ENCODE measurements at places on chromosomes 4 and X.

- DNase-seq = no peak
Observed at GRCh38 chr4:120445186-120445585, 378.5 kb upstream of the MAD2L1 start.

DNA sequence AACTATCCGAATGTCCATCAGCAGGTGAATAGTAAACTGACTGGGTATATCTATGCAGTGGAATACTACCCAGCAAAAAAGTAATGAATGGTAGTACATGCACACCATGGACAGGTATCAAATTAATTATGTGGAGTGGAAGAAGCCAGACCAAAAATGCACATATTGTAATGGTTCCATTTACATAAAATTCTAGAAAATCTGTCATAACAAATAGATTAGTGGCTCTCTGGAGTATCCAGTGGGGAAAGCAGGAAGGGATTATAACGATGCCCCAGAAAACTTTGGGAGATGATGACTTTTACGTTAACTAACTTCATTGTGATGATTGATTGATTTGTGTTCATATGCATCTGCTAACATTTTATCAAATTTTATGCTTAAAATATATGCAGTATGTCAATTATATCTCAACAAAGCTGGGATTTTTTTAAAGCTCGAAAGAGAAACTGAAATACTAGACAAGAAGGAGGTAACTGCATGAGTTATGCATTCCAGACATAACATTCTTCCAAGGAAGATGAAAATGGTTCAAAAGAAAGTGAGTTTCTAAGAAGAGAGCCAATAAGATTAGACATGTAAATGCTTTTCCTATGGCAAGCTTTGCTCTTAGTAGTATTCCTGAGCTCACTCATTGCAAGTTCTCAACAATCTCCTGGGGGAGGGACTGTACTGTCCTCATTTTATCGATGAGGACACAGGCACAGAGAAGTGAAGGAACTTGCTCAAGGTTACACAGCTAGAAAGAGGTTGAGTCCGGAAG is 58.6 kb upstream of the MSX1 start:
- DNase-seq = no peak

- DNase-seq = no peak
Observed at GRCh38 chrX:15755091-15755490, 17.0 kb downstream of the CA5B start.

DNA sequence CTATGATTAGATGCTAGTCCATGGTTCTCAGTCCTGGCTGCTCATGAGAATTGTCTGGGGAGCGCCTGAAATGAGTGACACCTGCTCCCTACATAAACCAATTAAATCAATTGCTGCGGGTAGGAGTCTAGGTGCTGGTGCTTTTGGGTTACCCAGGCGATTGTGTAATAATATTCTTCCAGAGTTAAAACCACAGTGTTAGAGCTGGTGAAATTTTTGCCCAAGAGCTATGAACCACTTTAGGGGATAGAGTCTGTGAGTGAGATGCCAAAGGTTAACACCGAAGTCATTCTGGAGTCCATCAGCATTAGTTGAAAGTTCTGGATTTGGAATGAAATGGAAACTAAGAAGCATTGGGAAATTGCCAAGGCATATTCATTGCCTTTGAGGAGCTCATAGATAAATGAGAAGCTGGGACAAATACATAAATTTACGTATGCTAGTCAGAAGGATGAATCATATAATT is 15.3 kb downstream of the PDK3 start:
- DNase-seq = no peak

DNA sequence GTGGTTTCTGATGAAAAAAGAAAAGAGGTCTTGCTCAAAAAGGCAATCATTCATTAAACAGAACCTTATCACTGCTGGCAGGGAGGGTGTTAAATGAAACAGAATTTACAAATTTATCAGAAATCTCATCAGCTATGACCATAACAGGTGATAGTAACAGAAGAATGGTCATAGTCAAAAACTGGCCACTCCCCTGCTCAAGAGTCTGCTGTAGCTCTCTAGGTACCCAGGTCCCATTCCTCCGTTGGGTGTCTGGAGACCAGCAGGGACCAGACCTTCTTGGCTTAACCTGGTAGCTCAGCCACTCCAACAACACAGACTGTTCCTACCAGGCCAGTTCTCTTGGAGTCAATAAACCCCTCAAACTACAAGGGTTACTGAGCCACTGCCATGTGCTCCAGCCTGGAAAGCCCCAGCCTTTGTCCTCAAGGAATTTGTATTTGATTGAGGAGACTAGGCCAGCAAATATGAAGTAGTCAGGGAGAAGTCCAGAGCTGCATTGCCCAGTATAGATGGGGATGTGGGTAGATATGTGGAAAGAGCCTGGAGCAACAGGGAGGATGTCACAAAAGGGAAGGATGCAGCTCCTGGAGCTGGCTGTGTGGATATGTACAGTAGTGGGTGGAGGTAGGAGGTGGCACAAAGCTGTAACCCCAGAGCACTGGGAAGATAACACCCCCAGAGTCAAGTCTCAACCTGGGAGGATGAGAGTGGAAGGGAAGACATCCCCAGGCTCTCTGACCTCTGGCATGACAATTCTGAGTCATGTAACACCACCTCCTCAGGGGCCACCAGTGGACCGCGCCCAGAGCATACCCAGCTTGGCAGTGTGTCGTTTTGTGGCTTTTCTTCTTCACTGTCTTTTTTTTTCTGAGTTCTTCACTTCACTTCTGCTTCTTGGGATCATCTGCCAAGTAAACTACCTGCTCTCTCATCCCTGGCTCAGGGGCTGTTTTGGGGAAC is 21.9 kb downstream of the RASL11B start:
- DNase-seq = no peak

DNA sequence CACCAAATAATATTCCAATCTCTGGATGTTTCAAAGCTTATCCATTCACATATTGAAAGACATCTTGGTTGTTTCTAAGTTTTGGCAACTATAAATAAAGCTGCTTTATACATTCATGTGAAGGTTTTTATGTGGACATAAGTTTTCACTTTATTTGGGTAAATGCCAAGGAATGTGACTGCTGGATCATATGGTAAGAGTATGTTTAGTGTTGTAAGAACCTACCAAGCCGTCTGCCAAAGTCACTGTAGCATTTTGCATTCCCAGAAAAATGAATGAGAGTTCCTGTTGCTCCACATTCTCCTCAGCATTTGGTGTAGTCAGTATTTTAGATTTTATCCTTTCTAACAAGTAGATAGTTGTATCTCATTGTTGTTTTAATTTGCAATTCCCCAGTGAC is 1047.7 kb downstream of the C4orf33 start:
- no peak for DNase-seq

GRCh38 chr4:152938237-152938947 is 2.3 kb downstream of the FHDC1 start:
- no peak for DNase-seq

DNA sequence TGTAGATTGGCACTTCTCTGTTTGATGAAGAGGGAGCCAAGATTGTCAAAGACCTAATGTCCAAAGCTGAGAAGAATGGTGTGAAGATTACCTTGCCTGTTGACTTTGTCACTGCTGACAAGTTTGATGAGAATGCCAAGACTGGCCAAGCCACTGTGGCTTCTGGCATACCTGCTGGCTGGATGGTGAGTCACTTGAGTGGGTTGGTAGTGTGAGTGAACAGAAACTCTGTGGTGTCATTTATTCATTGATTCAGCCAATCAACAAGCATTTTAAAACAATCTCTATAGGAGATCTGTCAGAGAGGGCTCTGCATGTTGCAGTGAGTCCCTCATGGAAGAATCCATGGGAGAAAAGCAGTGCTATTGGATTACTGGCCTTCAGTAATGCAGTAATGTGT is 16.3 kb downstream of the TAF9B start:
- no peak for DNase-seq

- no peak for DNase-seq
Observed at GRCh38 chr4:169971456-169972015, 54.7 kb downstream of the MFAP3L start.

DNA sequence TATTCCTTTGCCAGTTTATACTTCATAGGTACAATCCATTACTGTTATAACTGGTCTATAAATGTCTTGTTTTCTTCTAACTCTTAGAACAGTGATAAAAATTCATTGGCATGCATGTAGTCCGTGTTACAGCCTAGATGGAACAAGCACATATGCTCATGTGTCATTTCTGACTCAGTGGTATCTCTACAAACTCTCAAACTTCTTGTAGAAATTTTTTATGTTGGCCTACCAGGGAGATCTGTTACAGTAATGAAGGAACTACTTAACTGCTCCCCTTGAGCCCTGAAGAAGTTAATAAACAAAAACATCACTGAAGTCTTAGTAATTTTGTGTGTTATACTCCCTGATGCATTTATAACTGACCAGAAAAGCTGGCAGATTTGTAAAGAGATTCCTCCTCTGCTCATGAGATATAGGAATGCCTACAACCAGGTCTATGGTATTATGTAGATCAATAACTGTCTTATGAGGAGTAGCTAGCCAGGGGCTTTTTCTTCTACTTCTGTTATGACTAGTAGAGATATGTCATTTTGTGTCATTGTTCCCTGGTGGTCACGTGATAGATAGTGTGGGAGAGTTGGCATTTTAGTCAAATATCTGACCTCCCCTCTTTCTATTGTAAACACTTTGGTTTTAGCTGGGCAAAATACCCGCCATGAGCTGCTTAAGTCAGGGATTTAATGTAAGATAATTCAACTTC is 53.7 kb upstream of the FAAH2 start:
- DNase-seq = no peak

DNA sequence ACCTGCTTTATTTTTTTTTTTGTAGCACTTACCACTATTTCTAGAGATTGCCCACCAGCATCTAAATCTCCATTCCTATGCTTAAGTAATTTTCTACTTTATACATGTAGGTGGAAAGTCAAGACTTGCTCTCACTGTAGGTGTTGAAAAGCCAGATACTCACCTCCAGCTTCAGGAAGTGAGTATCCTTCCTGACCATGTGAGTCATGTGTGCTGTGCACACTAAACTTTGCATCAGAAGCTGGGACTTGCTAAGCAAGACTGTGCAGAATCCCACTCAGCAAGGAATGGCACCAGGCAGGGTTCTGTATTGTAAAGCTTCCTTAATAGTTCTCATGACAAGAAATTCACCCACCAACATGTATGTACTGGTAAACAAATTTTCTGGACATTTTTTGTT is 151.8 kb downstream of the POU4F2 start:
- no peak for DNase-seq

- no peak for DNase-seq
Observed at GRCh38 chr4:156568484-156568883, 403.1 kb downstream of the PDGFC start.

- DNase-seq = no peak
Observed at GRCh38 chrX:8848911-8849310, 47.7 kb upstream of the FAM9A start.

- DNase-seq = no peak
Observed at GRCh38 chr4:80086296-80086695, 13.3 kb upstream of the ANTXR2 start.

GRCh38 chr4:77286906-77287305 is 129.9 kb downstream of the CCNG2 start:
- no peak for DNase-seq

- DNase-seq = no peak
Observed at GRCh38 chr4:141102367-141102766, 30.9 kb downstream of the RNF150 start.

DNA sequence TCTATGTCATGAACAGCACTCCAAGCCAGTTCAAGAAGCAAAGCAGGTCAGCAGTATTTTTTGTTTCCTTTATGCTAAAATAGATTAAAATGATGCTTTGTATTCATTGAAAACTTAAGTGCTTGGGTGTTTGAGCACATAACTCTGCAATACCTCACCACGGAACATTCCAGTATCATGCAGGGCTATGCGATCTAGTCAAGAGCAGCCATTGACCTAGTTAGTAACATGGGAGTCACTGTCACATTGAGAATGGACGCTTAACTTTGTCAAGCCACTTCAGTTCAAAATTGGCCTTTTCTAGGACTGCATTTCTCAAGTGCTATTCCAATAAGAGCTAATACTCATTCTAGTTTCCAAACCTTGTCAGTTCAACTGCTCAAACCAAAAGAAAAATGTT is 160.1 kb upstream of the FSTL5 start:
- DNase-seq = no peak

- DNase-seq = no peak
Observed at GRCh38 chr4:163866728-163867315, 372.3 kb downstream of the TMA16 start.

GRCh38 chr4:141932490-141932889 is 296.1 kb downstream of the IL15 start:
- DNase-seq = no peak

- no peak for DNase-seq
Observed at GRCh38 chr4:122129061-122129460, 23.1 kb upstream of the BLTP1 start.

GRCh38 chr4:61590881-61591280 is 390.8 kb downstream of the ADGRL3 start:
- DNase-seq = no peak

DNA sequence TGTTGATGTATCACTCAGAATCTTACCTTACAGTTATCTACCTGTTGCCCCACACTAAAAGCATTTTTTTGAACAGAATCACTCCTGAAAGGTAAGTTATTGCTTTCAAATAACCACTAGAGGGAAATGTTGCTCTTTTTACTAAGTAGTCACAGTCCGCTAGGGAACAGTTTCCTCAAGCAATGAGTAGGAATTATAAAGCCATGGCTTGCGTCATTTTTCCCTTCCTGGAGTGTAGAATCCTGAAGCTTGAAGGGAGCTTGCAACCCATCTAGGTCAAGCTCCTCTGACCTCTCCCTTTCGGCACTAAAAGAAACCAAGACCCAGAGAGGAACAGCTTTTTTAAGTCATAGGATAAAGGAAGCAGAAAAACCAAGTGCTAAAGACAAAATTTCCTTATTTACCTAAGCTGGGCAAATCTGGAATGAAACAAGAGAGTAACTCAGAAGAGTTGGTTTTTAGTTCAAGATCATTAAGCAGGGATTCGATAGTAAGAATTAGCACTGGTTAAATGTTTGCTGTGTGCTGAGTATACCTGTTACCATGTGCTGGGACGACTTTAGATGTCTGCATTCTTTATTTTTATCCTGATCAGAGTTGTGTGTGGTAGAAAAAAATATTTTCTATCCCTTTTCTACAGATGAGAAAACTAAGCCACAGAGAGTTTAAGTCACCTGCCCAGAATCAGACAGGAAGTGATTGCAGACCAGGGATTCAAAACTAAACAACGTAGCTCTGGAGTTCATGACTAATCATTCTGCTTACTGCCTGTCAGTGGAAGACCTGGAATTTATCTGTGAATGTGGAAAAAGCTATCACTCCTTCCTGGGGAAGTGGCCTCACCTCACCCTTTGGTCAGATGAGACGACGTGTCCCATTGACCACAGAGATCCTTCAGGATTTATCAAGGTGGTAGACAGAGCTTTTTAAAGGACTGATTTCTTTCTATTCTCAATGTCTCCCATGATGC is 631.5 kb downstream of the RAB28 start:
- DNase-seq = no peak

DNA sequence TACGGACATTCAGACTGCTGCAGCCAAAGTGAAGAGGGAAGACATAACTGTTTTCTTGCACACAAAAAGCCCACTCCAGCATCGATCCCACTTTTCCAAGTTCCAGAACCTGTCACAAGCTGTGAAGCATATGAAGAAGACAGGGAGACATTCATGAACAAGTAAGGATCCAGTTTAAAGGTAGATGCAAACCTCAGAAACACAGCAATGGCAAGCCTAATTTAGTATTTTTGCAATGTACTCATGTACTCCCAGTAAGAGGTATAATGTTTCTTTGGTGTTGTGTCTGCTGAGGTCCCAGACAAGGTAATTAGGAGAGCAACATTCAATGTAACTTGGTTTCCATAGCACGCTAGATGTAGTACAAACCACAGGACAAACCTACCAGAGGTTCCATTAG is 4.6 kb downstream of the AFP start:
- DNase-seq = no peak

GRCh38 chr4:88981556-88981955 is 75.4 kb downstream of the FAM13A start:
- no peak for DNase-seq

- no peak for DNase-seq
Observed at GRCh38 chr4:2713337-2713736, 42.8 kb downstream of the TNIP2 start.
